Panc1 (cell line): ENCODE measurements at places on chromosomes 16 and 17. TPM values are rescaled to one million over a fixed set of nuclear protein-coding genes. Genes with fewer than 3 reads are reported as not detected.

CCL8 gene
- total RNA-seq = not detected

CALB2 gene
- total RNA-seq = 0.59 TPM

GAS7 gene
- total RNA-seq = 0.05 TPM

STH gene
- total RNA-seq = not detected

FBXO39 gene
- not detected for total RNA-seq

DNA sequence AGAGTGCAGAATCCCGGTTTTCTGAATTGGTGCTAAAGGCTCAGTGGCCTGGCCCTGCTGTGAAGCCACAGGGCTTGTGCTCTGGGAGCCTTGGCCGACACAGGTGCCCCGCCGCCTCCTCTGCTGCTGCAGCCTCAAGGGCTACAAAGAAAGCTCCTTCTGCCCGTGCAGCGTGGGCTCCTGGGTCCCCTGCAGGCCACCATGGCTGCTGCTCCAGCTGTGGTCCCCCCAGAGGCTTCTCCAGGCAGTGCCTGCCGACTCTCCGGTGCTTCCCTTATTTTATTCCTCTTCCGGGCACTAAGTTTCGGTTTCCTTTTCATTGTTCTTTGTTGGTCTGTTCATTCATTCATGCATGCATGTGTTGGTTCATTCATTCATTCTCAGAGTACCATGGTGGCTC, 53.1 kb downstream of the CMIP start:
- peak overlapping the region; percentile 81 for H3K27ac ChIP-seq
- no peaks in the 10 kb centered on the region for H3K27me3 ChIP-seq
- no peaks in the 10 kb centered on the region for H3K36me3 ChIP-seq
- DNase-seq = no peak

DNA sequence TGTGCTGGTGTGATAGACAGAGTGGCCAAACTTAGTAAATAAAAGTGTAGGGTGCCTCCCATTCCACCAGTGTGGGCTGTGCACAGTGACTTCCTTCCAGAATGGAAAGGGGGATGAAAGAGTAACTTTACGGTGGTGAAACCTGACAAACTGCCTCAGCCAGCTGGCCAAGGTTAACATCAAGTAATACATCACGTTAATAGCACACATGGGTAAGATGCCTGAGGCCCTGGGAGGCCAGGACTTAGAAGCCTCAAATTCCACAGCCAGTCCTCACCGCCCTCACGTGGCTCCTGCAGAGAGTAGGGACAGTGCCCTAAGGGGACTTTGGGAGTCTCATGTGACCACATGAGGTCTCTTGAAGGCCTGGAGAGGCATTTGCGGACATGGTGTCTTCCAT, 14.1 kb downstream of the RMI2 start:
- no peaks in the 10 kb centered on the region for H3K27me3 ChIP-seq
- H3K27ac ChIP-seq = no peak overlapping the region; the same call in 1 of the 2 replicates
- no peaks in the 10 kb centered on the region; the same call in 1 of the 2 replicates for H3K4me1 ChIP-seq
- DNase-seq = no peak
- H3K4me3 ChIP-seq = no peak overlapping the region

- H3K27me3 ChIP-seq = no peaks in the 10 kb centered on the region
- H3K36me3 ChIP-seq = peaks cover 17% of the 10 kb centered on the region
- peak overlapping the region; percentile 74 for H3K27ac ChIP-seq
- H3K4me3 ChIP-seq = peak overlapping the region; percentile 51
Measured at GRCh38 chr17:68035131-68035522, 408 bp upstream of the KPNA2 start.

GRCh38 chr17:42679492-42680330, 1.9 kb downstream of the CCR10 start:
- no peaks in the 10 kb centered on the region for H3K27me3 ChIP-seq
- no peaks in the 10 kb centered on the region; the same call in 1 of the 2 replicates for H3K36me3 ChIP-seq
- H3K4me1 ChIP-seq = peaks cover 19% of the 10 kb centered on the region
- no peak for DNase-seq
- peak overlapping the region; percentile 90 for H3K27ac ChIP-seq

- H3K4me1 ChIP-seq = peaks cover 36% of the 10 kb centered on the region
- H3K4me3 ChIP-seq = peak within 1 kb of the TSS; percentile 72
- no peak for DNase-seq
- peaks cover 8% of the 10 kb centered on the region for H3K36me3 ChIP-seq
- H3K27ac ChIP-seq = peak within 1 kb of the TSS; percentile 84
Measured at GRCh38 chr17:42566883-42567573, at the start of gene MLX. Gene MLX, plus strand, starts transcription at chr17:42567100. Its CDS starts 25 bp downstream, at chr17:42567125.

DNA sequence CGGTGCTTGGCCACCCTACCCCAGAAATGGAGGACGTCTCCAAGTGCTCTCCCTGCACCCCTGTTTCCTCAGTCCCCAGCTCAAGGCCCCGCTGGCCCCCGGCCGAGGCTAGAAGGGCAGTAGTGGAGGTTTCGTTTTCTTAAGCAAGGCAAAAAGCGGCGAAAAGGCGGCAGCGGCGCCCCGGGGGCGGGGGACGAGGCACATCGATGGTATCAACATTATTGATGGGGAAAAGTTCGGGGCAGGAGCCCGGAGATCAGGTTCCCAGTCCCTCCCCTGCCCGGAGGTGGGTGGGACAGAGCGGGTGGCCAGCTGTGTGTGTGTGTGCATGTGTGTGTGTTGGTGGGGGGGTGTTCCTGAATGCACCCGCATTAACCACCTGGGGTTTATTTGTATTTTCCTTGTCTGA, 4.1 kb upstream of the SALL1 start:
- no peaks in the 10 kb centered on the region for H3K36me3 ChIP-seq
- H3K4me3 ChIP-seq = no peak overlapping the region
- DNase-seq = no peak

DNA sequence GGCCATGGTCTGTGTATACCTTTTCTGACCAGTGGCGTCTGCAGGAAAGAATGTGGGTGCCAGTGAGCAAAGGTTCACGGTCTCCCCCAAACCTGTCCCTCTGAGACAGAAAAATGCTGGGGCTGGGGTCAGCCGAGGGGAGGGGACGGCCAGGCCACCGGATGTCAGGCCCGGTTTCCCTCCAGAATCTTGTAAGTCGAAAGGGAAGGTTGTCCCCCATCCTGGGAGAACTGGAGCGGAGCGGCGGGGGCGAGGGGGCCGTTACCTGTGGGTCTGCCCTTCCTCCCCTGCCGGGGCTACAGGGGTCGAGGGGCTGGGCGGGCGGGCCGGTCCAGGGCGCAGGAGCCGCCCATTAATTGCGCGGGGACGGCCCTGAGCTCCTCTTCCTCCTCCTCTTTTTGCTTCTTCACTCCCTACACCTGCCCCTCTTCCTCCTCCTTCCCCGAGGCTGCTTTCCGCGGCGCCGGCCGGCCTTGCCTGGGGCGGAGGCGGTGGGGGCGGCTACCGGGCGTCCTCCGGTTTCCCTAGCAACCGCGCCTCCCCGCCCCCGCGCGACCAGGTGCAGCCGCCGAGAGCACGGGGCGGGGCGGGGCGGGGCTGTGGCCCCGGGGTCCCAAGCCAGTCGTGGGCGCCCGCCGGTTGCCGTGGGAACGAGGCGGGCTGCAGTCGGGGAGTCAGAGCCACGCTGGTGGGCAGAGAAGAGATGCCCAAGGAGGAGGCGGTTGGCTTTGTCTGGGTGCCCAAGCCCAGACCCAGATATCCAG, at the start of gene MARCHF10:
Gene MARCHF10, minus strand, starts transcription at position 503 of the 764 bp plus-strand sequence. CDS start 6,579 bp downstream, outside the sequence.
- no peaks in the 10 kb centered on the region for H3K36me3 ChIP-seq
- DNase-seq = no peak
- H3K4me3 ChIP-seq = peak within 1 kb of the TSS; percentile 30
- no peaks in the 10 kb centered on the region for H3K27me3 ChIP-seq
- no peaks in the 10 kb centered on the region for H3K4me1 ChIP-seq

DNA sequence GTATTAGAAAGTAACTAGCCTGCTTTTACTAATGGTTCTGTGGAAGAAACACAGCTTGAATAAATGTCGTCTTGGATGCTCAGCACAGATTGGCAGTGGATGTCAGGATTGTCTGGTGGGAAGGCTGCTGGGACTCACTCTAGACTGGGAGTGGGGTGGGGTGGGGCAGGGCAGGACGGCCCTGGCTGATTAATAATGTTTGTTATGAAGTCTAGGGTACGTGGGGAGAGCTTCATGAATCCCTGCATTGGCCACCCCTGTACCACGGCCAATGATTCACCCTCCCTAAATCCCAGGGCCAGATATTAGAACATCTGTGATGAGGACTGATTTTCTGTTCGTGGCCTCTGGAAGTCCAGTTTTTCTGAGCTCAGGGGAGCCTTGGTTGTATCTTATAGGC, 421.0 kb downstream of the WWOX start:
- no peaks in the 10 kb centered on the region for H3K27me3 ChIP-seq
- no peak for DNase-seq

DNA sequence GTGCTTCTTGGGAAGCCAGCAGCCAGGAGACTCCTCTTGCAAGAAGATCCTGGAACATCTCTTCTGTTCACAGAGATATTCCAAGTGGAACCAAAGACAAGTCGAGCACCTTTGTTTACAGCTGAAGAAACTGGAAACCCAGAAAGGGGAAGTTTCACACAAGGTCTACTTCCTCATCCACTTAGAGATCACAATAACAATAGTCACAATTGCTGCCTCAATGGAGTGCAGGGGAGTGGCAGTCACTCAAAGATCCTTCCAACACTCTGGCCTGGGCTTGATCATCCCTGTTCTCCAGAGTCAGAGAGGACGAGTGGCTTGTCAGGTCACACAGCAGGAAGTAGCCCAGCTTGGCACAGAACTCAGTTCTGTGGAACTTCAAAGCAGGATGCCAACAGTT, 46.9 kb upstream of the SIAH1 start:
- no peaks in the 10 kb centered on the region for H3K4me1 ChIP-seq
- no peak for DNase-seq
- no peaks in the 10 kb centered on the region for H3K36me3 ChIP-seq
- H3K4me3 ChIP-seq = no peak overlapping the region
- no peak overlapping the region for H3K27ac ChIP-seq

DNA sequence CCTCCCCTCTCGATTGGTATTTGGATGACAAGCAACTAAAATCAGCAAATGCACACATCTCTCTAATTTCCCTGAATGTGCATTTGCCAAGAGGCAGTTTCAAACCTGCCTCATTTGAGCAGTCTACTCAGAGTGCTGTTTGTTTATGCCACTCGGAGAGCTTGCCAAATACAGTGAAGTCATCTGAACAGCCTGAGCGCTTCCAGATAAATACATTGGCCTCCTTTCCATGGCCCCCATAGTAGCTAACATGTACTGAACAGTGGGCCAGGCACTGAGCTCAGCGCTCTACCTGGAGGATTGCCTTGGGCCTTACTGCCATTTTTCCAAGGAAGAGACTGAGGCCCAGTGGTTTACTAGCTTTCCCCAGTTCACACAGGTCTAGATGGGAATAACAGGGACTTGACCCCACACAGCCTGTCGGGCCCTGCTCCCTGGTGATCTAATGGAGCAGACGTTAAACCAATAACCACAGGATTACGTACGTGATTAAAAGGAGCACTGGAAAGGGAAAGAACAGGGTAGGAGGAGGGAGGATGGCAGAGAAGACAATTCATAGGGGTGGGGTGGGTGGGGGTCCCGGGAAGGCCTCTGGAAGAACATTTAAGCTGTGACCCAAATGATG, 18.7 kb upstream of the ANKRD40CL start:
- no peaks in the 10 kb centered on the region for H3K27me3 ChIP-seq
- H3K4me1 ChIP-seq = no peaks in the 10 kb centered on the region
- no peak overlapping the region for H3K4me3 ChIP-seq
- no peak overlapping the region for H3K27ac ChIP-seq
- H3K36me3 ChIP-seq = no peaks in the 10 kb centered on the region

DNA sequence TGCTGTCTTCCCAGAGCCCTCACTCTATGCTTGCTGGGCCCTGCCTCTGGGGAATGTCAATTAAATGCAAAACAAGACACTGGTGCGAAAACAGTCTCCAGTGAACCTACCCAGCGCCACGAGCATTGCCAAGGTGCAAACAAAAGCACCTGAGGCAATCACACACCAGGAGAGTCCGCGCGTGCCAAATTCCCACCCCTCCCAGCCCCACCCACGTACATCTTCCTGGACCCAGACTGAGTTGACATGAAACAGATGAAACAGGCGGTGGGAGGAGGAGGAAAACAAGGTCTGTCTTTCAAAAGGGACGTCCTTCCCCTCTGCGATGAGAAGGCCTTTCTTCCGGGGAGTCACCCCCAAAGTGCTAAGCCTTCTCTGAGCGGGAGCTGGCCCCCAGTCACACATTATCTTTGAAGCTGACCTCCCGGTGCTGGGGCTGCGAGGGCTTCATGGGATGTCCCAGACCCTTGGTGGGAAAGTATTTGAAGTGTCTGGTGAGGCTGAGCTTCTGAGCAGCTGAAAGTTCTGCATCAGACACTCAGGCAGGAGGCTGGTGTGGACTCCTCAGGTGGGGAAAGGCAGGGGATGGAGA, 200.4 kb downstream of the AXIN2 start:
- no peaks in the 10 kb centered on the region for H3K27me3 ChIP-seq
- H3K4me3 ChIP-seq = no peak overlapping the region
- no peak overlapping the region for H3K27ac ChIP-seq
- no peaks in the 10 kb centered on the region for H3K36me3 ChIP-seq

- H3K27ac ChIP-seq = no peak overlapping the region
- no peak overlapping the region for H3K4me3 ChIP-seq
- DNase-seq = no peak
- no peaks in the 10 kb centered on the region for H3K27me3 ChIP-seq
- no peaks in the 10 kb centered on the region for H3K4me1 ChIP-seq
Measured at GRCh38 chr17:64335486-64335885, 55.2 kb downstream of the PECAM1 start.

DNA sequence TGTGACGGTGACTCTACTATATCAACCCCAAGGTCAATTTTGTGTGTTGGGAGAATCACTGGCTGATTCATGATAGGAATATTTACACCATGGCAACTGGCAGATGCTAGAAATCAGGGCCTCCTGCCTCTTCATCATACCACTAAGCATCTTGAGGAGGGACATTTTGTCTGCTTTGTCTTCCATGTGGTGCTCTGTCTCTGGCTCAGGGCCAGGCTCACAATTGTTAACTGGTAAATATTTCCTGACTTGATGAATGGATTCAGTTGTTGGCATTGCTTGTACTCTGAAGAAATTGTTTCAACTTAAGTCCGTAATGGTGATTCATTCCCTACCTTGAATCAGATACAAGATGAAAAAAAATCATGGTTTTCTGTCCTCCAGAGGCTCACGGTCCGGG, 292.7 kb downstream of the HAPSTR1 start:
- H3K4me3 ChIP-seq = no peak overlapping the region
- H3K27me3 ChIP-seq = peaks cover 3% of the 10 kb centered on the region; the same call in 1 of the 2 replicates
- no peak overlapping the region for H3K27ac ChIP-seq
- H3K4me1 ChIP-seq = no peaks in the 10 kb centered on the region

DNA sequence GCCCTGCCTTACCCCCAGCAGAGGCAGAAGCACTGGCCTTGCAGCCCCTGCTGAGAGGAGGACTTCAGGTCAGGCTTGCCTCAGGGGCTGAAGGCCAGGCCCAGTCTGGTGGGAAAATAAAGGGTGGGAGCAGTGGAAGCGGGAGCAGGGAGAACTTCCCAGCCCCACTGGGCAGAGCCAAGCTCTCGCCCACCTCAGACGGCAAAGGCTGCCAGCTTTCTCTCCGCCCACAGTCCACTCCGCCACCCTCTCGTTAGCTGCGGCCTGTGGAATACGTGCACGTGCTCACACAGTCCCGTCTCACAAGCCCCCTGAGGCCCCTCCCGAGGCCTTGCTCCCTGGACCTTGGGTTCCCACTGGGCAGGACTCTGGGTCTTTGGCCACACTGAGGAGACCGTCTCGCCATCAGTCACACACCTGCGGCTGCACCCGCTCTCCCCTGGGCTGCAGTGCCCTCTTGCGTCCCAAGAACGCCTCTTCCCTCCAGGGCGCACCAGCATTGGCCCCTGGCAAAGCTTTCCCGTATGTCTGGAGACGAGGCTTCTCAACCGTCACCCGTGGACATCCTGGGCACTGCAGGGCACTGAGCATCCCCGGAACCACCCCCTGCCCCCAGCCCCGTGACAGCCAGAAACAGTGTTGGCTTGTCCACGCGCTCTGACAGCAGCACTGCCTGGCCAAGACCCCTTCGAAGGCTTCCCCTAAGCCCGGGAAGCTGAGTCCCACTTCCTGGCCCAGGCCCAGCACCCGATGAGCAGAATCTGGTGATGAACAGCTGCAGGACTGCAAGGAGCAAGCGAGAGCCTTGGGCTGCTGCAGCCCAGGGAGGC, 8.3 kb downstream of the MRPL28 start:
- no peaks in the 10 kb centered on the region for H3K36me3 ChIP-seq
- H3K4me1 ChIP-seq = peaks cover 9% of the 10 kb centered on the region
- no peaks in the 10 kb centered on the region for H3K27me3 ChIP-seq
- no peak overlapping the region for H3K4me3 ChIP-seq
- H3K27ac ChIP-seq = no peak overlapping the region
